ENCODE measurements at places on chromosomes 4 and X.

- no peak for DNase-seq
Measured at GRCh38 chr4:94545296-94545695, 93.6 kb downstream of the PDLIM5 start.

GRCh38 chr4:91127831-91128230 is 1000.6 kb downstream of the CCSER1 start:
- no peak for DNase-seq

- no peak for DNase-seq
Measured at GRCh38 chr4:169906104-169906503, 120.1 kb downstream of the MFAP3L start.

- DNase-seq: no peak
Measured at GRCh38 chr4:99574530-99575324, at the start of gene MTTP. MTTP (plus strand) TSS chr4:99574824; CDS start chr4:99574910, 86 bp downstream.

DNA sequence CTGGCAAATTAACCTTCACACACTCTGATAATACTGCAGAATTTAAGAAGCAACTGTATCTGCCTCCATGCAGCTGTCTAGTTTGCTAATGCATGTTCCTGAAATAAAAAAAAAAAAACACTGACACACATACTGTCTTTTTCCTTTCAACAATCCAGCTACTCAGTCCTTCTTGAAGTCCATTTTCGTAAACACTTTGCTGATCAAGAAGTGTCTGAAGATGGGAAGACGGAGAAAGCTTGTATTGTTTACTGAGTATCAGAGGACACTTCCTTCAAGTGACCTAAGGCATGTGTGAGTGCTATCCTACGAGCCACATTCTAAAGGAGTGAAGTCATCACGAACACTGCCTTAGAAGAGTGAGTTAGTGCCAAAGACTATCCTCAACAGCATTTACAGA is 82.6 kb downstream of the LUZP4 start:
- DNase-seq: no peak

GRCh38 chr4:142347241-142347640 is 498.9 kb downstream of the INPP4B start:
- DNase-seq: no peak

- DNase-seq: no peak
Measured at GRCh38 chr4:141329174-141329569, 108.5 kb downstream of the ZNF330 start.

GRCh38 chrX:20547611-20548051 is 280.9 kb upstream of the RPS6KA3 start:
- no peak for DNase-seq

GRCh38 chr4:80014531-80014930 is 58.5 kb downstream of the ANTXR2 start:
- no peak for DNase-seq

- DNase-seq: no peak
Measured at GRCh38 chr4:602559-602942, 22.8 kb upstream of the PDE6B start.

GRCh38 chr4:148530114-148530513 is 87.9 kb upstream of the NR3C2 start:
- DNase-seq: no peak

DNA sequence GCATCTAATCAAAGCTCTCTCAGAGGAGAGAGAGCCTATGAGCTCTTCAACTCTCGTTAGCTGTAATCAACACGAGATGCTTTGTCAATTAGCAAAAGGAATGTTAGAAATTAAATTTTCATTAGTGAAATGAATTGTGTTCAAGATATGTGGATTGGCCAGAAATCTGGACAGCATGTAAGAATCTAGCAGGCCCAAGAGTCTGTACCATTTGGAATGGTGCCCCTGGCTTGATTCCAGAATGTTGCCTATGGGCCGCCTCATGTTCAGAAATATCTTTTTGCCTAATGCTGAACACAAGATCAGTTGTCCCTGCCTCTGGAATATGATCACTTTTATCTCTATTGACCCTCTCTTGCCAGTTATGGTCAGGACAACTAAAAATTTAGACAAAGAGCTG is 88.2 kb downstream of the RBM46 start:
- no peak for DNase-seq

DNA sequence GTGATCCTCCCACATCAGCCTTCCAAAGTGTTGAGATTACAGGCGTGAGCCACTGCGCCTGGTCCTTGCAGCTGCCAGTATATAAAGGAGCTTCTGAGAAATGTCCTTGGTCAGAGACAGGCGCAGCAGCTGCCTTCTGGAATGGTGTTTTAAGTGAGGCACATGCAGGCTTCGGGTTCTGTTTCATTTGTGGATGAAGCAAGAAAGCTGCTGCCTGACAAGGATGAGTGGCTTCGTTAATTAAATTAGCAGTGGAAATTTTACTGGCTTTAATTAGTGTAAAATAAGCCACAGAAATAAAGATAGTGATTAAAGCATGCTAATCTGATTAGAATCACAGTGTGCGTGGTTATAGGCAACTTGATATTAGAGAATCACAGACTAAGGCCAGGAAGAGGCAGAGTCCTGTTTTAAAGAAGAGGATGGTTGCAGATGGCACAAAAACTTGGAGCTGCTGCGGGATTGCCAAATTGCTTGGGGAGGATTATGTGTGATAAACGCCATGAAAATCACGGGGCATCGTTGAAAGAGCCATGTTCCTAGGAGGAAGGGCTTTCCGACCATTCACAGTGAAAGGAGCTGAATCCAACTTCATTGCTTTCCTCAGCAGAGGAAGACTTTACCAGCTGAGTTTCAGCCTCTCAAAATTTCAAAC is 348.4 kb upstream of the FAT1 start:
- no peak for DNase-seq

- no peak for DNase-seq
Measured at GRCh38 chr4:14035076-14035475, 407.6 kb upstream of the BOD1L1 start.

- peak; percentile 32 for DNase-seq
Measured at GRCh38 chrX:68440940-68441339, 7.6 kb upstream of the OPHN1 start.

- peak; percentile 0 for DNase-seq
Measured at GRCh38 chr4:100106982-100107381, 83.3 kb downstream of the DDIT4L start.

DNA sequence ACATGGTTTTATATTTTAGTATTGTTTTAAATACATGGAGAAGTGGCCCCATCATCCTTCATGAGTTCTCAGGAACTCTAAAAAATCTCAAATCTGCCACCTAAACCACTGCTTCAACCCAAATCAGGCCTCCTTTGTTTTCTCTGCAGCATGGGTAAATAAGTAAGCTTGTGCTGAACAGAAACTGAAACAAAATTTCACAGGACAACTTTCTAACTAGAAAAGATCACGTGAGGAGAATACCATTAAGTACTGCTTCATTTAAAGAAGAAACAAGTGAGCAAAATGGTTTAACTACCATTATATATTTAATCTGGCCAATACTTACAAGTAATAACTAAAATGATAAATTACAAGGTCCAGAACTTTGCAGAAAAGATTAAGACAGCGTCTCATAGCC is 2.5 kb downstream of the ARAP2 start:
- DNase-seq: peak; percentile 54

DNA sequence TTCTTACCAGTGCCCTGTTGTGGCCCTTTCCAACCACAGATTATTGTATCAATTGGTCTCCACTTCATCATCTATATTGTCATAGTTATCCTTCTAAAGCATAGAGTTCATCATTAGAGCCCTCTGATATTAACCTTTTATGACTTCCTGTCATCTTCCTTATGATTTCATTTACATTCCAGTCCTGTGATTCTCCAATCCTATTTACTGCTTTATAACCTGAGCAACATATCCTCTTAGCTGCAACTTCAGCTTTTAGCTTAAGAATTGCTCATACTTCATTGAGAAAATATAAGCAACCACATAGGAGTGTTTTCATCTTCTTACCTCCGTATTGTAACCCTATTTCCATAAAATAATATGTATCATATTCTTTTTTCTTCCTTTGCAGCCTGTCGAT is 252.6 kb upstream of the CENPE start:
- DNase-seq: no peak

- DNase-seq: no peak
Measured at GRCh38 chrX:151416579-151416978, 19.6 kb downstream of the VMA21 start.

DNA sequence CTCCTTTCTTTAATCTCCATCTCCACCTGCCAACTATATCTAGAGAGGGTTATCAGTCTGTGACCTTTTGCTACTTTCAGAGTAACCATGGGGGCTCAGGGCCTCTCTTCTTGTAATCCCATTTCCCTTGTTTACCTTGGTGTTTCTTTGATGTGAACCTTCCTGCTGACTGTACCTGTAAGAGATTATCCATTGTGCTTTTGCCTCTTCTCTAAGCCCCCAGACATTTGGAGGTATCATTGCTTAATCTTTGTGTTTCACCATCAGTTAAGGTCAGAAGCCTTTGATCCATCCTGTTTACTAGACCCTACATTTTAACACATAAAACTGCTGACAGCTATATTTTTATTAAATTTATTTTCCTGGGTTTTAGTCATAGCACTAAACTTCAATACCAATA is 111.8 kb upstream of the RAP2C start:
- DNase-seq: no peak

GRCh38 chr4:101527188-101527587 is 179.9 kb upstream of the PPP3CA start:
- no peak for DNase-seq

- no peak for DNase-seq
Measured at GRCh38 chr4:39367166-39367565, 1.0 kb upstream of the RFC1 start.

DNA sequence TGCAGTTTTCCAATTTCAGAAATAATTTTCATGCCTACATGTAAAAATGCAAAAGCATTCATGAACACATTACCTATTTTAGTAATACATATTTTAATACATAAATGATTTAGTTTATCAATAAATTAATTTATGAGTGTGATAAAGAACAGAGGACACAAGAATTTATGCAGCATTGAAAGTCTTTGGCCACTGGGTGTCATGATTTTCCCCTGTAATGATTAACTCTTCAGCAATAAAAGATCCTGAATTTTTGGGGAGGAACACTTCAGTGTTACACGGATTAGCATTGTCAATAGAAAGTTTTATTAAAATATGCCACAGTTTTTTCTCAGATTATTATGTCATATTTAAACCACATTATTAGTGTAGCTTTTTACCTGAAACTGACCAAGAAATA is 8.6 kb upstream of the VCX2 start:
- no peak for DNase-seq

DNA sequence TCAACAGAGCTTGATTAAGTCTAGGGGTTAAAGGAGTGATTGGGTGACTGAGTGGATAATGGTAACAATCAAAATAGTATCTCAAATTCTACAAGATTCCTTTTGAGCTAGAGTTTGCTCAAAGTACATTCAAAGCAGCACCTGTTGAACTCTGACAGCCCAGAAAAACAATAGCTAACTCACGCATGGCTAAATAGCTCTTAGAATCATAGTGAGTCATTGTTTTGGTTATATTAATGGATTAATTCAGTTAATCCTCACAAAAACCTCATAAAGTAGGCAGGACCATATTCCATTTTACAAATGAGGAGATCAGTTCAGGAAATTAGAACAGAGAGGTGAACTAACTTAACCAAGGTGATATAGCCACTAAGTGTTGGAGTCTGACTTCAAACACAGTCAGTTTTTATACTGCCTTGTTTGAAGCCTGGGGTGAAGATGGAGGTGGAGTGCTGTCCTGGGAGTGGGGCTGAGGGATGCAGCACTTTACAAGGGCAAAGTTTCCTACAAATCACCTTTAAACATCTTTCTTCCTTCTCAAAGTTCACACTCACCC is 35.9 kb upstream of the PPM1K start:
- no peak for DNase-seq

GRCh38 chrX:110418316-110419235 is 59.9 kb downstream of the RTL9 start:
- DNase-seq: peak; percentile 6

DNA sequence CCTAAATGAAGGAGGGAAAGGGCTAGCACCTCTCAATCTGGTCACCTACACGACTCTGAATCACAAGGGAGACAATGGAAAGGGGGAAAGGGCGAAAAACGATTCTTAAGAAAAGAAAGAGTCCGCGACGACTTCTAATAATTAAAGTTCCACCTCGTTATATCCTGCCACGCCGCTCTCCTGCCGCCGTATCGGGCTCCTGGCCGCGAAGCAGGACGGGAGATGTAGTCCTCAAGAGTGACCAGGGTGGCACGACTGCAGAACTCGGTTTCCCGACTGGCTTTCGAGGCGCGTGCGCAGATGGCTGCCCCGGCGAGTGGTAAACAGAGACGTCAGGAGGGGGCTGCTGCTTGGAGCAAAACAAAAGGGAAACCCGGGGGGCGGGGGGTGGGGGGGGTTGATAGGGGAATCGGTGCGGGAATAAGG is at the start of gene FOXO4:
TSS of gene FOXO4 (plus strand) at position 297 of the 426 bp plus-strand sequence. CDS start 678 bp downstream, outside the sequence.
- peak; percentile 72 for DNase-seq

DNA sequence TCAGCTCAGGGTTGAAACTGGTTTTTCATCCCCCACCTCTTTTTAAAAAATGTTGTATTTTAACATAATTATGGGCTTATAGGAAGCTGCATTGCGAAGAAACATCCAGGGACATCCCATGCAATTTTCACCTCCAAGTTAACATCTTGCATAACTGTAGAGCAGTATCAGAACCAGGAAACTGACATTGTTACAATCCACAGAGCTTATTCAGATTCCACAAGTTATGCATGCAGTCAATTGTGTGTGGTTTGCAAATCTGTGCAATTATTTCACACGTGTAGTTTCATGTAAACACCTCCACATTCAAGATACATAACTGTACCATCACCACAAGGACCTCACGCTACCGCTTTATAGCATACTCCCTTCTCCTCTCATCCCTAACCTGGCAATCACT is 97.5 kb upstream of the GATB start:
- no peak for DNase-seq

GRCh38 chrX:82224961-82225360 is 1023.1 kb downstream of the SH3BGRL start:
- DNase-seq: no peak

- no peak for DNase-seq
Measured at GRCh38 chrX:147741776-147742175, 169.9 kb upstream of the FMR1 start.

DNA sequence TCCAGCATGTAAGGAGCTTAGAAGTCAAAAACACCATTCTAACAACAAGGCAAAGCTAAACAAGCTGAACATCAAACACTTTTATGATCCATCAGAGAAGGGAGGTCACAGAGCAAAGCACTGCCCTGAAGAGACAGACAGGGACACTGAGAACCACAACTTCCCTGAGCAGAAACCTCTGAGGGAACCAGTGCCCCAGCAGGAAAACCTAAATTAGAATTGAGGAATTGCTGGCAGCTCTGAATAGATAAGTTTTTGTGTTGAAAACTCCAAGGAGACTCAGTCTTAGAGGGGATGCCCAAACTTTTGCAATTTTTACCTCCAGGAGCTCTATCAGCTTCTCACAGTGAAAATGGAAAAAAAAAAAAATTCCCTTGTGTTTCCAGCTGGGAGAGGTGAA is 83.0 kb upstream of the MAPK10 start:
- no peak for DNase-seq

GRCh38 chrX:41870719-41871151 is 52.6 kb downstream of the CASK start:
- DNase-seq: no peak

All from hypothalamus (tissue), 51 donors.